ENCODE measurements at places on chromosomes 5 and 9.

- DNase-seq: peak; percentile 88
Observed at GRCh38 chr9:113548221-113549041, 84.9 kb downstream of the RGS3 start.

DNA sequence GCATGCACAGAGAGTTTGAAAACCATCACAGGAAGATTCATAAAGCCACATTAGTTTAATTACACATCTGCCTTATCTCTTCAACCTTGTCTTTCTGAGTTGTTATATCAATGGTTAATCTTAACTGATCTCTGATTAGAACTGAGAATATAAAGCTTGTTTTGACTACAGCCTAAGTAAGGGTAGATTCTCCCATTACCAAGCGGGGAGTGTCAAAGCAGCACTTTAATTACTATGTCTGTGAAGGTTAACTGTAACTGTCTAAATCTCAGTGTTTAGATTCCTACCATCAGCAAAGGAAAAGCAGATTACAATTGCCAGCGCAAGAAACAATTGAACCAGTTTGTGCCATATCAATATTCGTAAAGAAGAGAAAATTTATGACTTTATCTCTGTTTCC, 348.7 kb downstream of the CDH12 start:
- DNase-seq: no peak

DNA sequence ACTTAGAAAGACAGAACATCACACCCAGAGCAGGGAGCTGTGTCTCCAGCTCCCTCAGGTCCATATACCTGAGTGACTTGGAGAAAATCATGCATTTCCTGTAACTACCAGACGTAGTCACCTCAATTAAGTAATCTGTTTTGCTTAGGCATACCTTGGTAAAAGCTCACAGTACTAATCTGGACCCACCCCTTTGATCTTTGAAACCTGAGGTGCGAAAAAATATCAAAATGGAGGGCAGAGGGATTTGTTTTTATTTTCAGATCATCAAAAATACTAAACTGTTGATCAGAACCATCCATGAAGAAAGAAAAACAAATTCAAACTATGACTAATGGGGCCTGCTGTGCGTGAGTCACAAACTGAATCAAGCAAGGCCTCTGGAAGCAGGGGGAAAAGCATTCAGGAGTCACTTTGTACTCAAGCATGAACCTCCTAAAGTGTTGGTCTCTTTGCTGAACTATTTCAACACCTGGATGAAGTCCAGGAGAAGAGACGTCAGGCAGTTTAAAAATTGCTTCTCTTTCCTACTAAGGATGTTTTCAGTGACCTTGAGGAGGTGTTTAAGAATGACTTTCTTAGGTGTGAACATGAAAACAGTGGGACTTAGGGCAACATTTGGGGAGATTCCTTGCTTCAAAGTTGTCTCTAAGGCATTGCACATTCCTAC, 76.3 kb downstream of the MUSK start:
- DNase-seq: no peak

DNA sequence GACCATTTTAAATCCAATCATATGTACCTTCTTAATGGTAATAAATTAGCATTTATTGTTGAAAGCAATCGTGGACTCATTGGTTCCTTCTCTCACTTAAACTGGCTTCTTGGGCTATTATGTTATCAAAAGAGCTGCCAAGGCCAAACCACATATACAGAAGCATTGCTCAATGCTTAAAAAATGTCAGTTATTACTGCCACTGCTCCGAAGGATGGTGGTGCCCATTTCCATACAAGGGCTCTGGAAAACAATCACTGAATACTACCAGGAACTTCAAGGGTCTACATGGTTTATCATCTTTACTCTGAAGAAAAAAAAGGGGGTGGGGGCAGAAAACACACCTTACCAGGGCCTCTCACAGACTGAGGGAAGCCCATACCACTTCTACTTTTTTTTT, 104.3 kb downstream of the GNAQ start:
- DNase-seq: no peak

DNA sequence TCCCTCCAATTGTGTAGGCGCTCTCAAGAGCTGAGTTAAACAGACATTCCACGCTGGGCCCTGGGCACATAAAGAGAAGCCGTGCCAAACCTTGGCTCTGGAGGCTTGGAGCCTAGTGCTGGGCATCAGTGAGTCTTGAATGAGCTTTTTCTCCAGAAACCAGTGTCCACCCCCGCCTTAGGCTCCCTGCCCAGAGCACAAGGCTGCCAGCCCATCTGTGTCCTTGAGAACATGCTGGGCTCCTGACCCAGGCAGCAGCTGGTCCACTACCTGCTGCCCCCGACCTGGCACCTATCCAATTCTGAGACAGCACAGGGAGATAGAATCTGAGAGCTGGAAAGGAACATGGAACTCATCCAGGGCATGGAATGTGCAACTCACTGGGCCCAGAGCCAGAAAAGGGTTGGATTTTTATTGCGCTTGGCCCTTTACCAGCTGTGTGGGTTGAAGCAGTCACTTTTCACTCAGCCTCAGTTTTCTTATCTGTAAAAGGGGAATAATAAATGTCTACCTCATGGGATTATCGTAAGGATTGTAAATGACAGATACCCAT, 92.4 kb upstream of the CPLX2 start:
- no peak for DNase-seq

DNA sequence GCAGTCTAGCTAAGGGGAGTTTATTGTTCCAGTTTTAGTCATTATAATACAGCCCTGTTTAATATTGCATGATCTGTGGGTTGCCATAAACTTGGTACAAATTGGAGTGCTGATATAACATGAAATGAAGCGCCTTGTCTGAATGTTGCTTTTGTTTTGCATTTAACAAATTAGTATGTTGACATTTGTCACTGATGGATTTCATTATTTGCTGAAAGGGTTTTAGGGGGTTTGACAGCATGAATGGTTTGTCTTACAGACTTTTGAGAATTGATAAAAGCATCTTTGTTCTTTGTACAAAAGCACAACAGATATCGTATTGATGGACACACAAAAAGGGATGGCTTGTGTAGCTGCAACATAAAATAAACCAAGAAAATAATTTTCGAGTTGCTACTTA, 178.3 kb downstream of the AOPEP start:
- no peak for DNase-seq

- DNase-seq: no peak
Observed at GRCh38 chr5:180438785-180439780, 55.1 kb upstream of the CNOT6 start.

DNA sequence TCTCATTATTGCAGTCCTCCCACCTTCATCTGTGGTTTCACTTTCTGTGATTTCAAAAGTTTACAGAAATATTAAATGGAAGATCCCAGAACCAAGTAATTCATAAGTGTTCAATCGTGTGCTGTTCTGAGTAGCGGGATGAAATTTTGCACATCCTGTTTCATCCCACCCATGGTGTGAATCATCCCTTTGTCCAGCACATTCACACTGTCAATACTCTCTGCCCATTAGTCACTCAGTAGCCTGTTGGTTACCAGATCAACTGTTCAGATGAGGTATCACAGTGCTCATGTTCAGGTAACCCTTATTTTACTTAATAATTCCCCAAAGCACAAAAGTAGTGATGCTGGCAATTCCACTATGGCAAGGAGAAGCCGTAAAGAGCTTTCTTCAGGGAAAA, 26.8 kb downstream of the FAM81B start:
- no peak for DNase-seq

GRCh38 chr9:33498387-33498786, 24.7 kb upstream of the NOL6 start:
- no peak for DNase-seq

DNA sequence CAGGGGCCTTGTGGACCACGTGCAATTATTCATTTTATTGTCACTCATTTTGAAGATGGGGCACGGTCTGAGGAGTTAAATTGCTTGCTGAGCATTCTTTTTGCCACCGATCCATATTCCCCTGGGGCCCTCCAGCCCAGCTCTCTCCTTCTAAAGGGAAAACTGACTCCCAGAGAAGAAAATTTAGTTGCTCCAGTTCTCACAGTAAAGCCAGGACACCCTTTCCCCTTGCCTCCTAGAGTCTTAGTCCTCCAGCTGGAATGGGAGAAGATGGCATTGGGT, 1.0 kb upstream of the PANK3 start:
- DNase-seq: no peak

GRCh38 chr9:136679431-136679941, 7.8 kb downstream of the AGPAT2 start:
- no peak for DNase-seq

DNA sequence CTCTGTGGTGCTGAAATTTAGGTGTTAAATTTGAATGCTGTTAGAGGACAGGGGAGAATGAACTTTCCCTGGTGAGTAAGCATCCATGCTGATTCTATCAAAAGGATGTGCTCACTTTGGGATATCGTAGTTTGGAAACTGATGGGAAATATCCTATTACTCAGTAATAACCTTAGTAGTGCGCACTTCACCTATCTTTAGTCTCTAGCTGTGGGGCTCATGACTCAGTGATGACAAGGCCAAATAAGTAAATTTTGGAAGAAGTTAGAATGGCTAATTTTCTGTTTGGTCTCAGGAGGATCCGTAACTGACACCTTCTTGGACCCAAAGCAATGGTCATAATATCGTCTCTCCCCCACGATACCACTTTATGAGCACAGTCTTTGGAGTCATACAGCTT, 448.4 kb downstream of the PSAT1 start:
- no peak for DNase-seq

- no peak for DNase-seq
Observed at GRCh38 chr9:98989036-98990000, 45.6 kb downstream of the COL15A1 start.

DNA sequence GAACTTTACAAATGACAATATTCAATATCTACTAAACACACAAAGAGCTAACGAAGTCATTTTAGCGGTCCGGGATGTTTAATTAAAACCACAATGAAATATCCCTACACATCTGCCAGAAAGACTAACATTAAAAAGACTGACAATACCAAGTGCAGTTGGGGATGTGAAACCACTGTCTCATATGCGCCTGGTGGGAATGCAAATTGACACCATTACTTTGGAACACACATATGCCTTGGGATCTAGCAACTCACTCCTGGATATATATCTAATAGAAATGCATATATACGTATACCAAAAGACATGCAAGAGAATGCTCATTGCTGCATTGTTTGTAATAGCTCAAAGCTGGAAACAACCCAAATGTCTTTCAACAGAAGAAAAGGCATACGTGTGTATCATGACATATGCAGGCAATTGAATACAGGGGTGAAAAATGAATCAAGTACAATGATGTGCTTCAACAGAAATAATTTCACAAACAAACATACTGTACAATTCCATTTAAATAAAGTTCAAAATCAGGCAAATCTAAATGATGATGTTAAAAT, 153.3 kb downstream of the CARTPT start:
- DNase-seq: no peak

DNA sequence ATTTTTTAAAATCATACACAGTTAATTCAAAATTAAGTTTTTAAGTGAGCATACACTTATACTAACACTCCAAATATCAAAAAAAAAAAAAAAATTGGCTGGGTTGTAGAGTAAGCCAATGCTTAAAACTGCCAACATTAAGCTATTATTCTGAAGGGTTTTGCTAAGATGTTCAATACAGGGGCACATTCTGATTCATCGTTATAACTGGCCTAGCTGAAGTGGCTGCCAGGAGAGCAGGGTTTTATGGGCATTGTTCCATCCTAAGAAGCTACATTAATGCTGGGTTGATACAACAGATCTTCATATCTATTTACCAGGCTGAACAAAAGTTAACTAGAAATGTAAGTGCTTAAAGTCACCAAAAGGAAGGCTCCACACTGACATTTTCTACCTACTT, 13.4 kb downstream of the ELAVL2 start:
- no peak for DNase-seq

- DNase-seq: no peak
Observed at GRCh38 chr5:76513476-76513875, 109.7 kb downstream of the F2RL2 start.

DNA sequence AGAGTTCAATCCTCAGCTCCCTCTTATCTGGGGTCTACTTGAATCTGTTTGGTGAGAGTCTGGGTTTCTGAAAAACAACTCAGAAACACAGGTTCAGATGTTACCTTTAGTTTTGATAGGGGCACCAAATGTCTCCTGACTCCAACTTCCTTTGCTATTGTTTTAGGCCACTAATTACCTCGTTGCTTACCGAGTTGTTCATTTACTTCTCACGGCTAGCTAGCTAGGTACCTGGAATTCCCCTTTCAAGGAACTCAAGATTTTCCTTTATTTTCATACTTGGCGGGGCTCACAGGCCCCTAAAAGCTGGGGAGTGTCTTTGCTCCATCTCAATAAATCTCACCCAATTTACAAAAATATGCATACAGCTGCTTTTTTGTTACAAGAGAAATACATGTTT, 111.4 kb downstream of the SLC28A3 start:
- no peak for DNase-seq

GRCh38 chr5:109030360-109031143, 282.9 kb downstream of the FER start:
- DNase-seq: no peak

- no peak for DNase-seq
Observed at GRCh38 chr5:94969174-94969573, 315.7 kb downstream of the MCTP1 start.

GRCh38 chr5:68295772-68296171, 80.2 kb downstream of the PIK3R1 start:
- no peak for DNase-seq

- DNase-seq: no peak
Observed at GRCh38 chr5:10702040-10702629, 58.9 kb downstream of the DAP start.

DNA sequence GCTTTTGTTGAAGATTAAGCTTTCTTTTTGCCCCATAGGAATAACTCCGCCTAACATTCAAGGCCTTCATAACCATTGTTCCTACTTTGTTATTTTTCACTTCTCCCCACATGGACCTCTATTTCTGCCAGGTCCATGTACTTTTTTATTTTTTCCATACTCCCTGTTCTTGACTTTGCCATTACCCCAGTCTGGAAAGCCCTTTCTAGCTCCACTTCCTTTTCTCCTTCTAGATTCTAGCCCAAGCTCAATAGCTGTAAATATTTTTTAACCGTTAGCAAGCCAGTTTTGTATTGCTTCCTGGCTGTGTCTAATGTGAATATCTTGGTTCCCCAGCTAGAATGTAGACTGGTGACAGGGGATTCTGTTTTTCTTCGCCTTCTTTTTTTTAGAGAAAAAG, 26.1 kb downstream of the NCBP1 start:
- no peak for DNase-seq

- DNase-seq: no peak
Observed at GRCh38 chr5:66652818-66653217, 56.6 kb downstream of the MAST4 start.

- no peak for DNase-seq
Observed at GRCh38 chr9:77816641-77817341, 168.7 kb upstream of the GNA14 start.

DNA sequence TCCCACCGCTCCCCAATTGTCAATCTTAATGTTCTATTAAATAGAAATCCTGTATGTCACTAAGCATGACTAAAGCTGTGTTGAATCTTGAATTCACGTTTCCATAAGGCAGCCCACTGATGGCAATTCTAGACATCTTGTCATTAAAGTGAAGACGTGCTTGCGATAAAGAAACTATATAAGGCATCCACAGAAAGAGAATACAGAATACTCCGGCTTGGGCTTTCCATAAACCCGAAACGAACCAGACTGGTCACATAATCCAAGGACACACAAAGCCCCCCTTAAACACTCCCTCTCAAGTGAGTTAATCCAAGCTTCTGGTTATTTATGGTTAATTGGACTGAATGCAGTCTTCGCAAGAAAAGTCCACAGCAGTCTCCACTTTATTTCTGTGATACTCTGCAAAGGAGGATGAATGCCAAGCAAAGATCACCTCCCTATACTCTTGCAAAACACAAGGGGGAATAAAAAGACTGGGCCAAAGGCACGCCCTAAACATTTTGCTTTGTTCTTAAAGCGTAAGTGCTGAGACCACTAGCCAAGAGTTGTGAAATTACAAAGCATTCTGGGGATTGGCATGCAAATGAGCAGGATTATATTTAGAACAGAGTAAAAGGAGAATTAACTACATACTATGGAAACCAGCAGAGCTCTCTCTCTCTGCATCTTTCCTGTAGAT, 54.7 kb downstream of the DPYSL3 start:
- no peak for DNase-seq

Data from Right ventricle myocardium inferior (tissue), 1 donor.